ENCODE measurements at places on chromosomes 7 and 10.

- DNase-seq, result no peak
Measured at GRCh38 chr10:78768041-78768835, 300.5 kb upstream of the ZMIZ1 start.

GRCh38 chr10:33243703-33244102 lies 90.8 kb downstream of the NRP1 start:
- no peak for DNase-seq

DNA sequence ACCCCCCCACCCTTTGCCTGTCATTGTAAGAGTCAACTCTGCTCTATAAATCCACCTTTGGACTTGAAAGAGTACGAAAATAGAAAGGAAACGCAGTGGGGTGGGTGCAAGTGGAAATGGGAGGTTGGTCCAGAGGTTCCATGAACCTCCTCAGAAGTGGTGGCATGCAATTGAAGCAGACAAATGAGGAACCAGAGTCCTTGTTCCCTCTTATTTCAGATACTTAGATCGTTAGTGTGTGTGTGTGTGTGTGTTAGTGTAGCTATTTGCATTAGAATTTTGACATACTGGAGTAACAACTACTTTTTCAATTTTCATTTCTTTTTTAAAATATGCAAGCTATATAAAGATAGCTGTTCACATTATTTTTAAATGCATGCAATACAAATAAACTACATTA lies 18.1 kb upstream of the TFAM start:
- DNase-seq, result no peak

DNA sequence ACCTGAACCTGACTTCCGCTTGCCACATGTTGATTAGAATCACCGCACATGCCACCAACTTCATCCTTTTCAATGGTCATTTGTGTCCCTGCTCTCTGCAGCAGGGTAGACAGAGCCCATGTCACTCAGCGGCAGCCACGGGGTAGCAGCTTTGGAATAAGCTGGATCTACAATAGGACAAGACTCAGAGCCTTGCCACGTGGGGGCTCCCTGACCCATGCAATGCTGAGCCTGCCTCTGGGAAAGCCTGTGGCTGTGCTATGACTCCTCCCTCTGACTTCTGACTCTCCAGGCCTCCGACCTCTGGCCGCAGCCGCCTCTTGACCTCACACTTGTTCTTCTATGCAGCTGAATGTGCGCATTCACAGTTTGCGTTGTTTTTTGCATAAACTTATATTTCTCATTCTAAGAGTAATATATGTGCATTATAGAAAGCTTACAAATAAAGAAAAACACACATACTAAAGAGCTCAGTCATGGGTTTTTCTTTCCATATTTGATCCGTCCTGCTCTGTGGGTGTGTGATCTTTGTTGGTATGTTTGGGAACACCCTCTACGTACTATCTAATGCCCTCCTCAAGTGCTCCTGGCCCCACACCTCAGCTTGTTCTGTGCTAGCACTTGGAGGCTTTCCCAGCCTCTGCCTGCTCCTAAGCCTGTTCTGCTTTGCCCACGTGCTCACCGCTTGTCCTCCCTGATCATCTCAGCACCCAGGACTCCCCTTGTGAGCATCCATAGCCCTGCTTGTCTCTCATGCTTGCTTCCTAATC lies 198.0 kb upstream of the MKI67 start:
- no peak for DNase-seq

DNA sequence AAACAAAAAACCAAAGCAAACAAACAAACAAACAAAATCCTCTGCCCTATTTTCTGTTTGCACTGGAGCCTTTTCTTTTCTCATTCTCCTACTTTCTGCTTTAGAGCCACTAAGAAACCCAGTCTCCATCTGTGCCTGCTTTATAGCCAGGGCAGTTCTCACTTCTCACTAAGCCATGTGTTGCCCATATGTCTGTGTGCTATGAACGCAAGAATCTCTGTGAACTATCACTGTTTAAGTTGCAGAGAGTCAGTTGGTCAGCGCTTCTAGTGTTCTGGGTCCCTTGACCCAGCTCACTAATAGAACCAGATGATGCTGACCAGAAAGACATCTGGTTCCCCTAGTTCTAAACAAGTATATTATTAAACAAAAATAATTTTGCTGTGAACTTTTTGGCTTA lies 81.4 kb downstream of the FAM185A start:
- peak; percentile 1 for DNase-seq

- no peak for DNase-seq
Measured at GRCh38 chr10:91617072-91617609, 15.7 kb downstream of the PPP1R3C start.

- no peak for DNase-seq
Measured at GRCh38 chr10:127195571-127196281, 665 bp downstream of the INSYN2A start.

DNA sequence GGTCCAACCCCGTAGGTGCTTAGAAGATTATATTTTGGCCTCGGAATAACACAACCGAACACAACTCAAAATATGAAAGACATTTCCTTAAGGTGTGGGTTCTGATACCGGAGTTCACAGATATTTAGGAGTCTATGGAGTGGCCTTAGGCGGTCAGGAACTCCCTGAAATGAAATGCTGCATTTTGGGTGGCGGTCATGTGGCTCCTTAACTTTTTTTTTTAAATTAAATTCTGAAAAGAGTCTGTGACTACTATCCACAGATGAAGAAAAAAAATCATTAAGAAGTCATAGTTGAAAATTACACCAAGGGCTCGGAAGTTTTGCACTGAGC lies 290.9 kb upstream of the NFE2L3 start:
- no peak for DNase-seq

DNA sequence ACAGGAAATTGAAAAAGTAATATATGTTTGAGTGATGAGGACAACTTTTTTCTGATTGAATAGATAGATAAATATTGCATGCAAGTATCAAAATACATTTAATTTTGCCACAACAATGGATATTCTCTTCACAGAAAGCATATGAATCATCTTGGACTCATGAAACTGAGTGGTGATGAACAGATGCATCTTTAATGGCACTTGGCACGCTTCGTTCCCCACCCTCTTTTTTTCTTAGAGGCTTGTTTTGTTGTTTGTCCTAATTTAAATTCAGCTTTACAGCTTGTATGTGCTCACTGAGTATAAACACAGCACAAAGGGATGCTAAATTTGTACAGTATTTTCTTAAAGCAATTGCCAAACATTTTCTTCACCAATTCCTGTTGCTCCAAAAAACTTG lies 145.0 kb upstream of the YAE1 start:
- DNase-seq, result no peak

GRCh38 chr7:27965650-27966049 lies 214.9 kb downstream of the JAZF1 start:
- DNase-seq, result no peak

DNA sequence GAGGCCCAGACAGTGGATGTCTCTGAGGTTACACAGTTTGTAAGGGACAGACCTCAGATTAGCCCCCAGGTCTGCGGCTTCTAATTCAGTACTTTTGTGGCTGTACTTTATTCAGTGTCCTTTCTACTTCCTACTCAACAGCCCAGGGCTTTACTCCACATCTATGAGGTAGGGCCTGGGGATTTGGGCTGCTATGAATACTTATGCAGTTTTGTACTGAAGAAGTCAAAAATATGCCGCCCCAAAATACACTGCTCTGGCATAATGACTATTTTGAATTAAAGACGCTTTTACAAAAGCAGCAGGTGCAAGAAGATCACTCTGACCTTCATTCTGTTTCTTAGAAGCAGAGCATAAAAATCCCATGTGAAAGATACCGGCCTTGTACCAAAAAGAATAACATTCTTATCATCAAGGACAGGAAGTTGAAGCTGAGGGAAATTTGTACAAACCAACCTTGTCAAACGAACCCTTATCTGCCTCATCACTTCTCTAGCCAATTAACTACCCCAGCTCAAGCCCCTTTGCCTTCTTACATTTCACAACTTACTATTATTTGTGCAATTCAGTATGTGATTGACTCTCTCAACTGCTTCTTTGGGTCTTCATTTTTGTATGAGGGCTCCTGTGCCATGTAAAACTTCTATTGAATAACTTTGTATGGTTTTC lies 26.1 kb upstream of the TRUB1 start:
- no peak for DNase-seq

DNA sequence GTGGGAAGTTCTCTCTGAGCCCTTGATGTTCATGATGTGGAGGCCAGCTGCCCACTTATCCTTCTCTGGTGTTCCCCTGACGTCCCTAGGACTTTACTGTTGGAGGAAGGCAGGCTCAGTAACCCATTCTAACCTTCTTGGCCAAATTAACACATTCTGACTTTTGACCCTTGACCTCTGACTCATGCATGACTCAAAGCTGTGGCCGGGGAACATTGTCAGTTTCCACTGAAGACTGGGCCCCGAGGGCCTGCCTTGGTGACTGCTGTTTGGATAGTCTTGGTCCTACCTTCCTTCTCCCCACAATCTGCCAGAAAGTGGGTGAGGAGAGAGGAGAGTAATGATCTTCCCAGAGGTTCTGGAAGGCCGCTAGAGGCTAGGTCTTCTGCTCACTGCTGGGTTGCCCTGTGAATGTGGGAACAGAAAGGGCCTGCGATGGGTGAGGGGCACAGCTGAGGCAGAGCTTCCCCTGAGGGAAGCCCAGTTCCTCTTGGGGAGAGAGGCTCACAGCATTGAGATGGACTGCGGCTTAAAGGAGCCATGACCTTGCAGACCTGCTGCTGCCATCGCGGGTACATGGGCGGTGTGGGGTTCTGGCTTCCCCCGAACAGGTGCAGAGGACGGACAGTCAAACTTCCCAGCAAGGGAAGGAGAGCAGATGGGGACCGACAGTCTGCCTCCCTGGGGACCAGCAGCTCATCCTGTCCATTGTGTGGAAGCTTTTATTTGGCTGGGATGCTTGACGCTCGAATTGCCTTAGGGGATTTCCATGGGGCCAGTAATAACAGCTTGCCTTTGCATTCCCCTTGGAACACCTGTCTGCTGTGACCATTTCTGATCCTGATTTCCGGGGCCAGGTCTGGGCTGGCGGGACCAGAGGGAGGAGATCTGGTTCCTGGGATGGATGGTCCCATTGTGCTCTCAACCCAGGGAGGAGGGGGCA lies 43.8 kb downstream of the ADAMTS14 start:
- DNase-seq, result peak; percentile 26

All from NCI-H446 (cell line).